ENCODE measurements at places on chromosomes 2 and 18.

- DNase-seq: no peak
Measured at GRCh38 chr18:11071300-11071699, 78.1 kb downstream of the PIEZO2 start.

DNA sequence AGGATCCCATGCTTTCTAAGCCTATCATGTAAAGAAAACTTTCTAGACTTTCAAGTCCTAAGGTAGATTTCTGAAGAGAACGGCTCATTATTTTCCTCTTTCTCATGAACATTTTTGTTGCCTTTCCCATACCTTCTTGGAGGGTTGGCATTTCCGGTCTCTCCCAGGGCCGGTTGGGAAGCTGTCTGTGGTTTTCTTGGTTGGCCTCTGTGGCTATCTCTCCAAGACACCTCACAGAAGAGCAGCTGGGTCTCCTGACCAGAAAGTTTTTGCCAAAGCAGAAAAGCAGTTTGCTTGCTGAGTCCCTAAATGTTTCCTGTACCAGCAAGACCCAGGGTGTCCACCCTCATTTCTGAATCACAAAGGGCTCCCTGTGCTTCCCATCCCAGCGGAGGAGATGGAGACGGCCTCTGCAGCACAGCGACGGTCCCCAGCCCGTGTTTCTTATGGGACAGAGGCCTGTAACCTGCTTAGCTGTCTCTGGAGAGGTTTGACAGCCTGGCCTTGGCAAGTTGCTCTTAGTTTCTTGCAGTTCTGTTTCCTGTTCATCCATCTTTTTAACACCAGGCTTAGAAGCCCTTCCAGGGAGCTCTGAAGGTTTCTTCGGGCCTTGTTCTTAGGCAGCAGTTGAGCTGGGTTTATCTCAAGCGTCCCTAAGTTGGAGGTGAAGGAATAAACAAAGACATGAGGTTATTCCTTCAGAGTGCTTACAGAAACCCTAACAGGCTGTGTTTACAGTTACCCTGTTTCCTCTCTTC, 39.8 kb downstream of the GREB1 start:
- DNase-seq: no peak

DNA sequence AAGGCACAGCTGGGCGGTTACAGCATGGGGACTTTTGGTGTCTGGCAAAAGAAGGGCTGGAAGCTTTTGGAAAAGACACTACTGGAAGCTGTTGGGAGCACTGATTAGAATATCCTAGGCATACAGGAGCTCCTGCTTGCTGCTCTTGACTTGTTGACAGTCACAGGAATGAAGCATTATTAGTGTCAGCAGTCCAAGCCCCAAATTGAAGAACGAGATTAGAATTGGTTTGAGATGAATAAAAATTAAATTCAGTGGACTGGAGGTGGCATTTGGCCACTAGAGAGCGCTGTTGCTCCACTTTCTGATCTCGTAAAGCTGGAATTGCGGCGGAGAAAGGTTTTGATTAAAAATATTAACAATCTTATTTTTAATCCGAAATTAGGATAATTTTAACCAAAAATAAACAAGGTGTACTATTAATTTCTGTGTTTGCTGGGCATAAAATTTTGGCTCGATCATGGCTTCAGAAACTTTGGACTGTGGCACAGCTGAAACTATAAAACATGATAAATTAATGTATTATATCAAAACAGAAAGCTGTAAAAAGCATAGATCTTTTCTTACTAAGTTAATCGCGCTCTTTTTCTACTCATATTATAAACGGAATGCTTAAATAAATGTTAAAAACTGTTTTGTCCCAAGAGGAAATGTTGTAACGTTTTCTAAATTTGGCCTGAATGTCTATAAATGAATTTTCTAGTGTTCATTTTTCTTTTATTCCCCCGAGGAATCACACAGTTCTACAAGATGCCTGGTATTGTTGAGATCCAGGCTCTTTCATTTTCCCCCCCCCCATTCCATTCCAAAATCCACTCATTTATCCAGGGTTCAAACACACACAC, 2.4 kb upstream of the HOXD8 start:
- DNase-seq: peak; percentile 80

DNA sequence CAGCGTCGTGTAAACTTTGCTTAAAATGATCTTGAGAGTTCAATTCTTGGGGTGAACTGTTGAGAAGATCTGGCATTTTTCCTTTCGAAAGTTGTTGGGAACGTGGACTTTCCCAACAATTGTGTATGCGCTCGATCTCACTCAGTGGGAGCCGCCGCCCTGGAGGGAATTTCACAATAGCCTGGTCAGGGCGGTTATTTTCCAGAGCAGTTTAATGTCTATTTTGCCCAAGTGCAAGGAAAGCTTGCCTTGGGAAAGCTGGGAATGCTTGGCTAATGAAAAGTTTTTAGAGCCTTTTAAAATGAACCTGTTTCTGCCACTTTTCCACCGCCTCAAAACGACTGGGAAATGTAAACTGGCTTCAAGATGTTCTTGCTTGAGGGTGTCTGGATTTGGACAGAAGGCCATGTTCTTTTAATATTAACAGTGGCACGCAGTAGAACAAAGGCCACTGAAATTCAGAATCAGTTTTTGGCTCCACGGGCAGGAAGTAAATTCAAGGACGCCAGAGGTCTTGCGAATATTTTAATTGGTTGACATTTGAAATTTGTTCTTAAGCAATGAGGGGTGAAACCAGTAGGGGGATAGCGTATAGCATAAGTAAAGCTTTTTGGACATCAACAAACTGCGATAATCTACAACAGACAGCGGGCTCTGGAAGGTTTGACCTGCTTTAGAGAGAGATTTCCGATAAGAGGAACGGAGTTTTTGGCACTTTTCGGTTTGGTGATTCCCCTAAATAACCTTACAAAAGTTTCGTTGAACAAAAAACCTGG, 1.2 kb downstream of the CFLAR start:
- DNase-seq: peak; percentile 90

GRCh38 chr2:101912545-101912944, 79.2 kb upstream of the IL1R2 start:
- DNase-seq: no peak

- no peak for DNase-seq
Measured at GRCh38 chr2:47206181-47206580, 51.1 kb upstream of the STPG4 start.

- peak; percentile 36 for DNase-seq
Measured at GRCh38 chr2:39160982-39161381, 40.1 kb upstream of the SOS1 start.

DNA sequence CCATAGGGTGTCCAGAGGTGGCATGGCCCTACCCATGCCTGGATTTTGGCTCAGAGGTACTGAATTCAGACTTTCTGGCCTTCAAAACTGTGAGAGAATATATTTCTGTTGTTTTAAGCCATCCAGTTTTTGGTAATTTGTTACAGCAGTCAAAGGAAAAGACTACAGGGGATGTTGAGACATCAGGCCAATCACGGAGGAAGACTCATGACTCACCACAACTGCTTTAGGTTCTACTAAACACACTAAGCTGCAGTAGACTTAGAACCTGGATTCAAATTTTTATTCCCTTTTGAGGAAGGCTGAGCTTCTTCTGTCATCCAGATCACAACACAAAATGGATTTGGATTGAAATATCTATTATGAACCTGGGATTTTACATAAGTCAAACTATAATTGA, 12.0 kb upstream of the C2orf66 start:
- peak; percentile 68 for DNase-seq

DNA sequence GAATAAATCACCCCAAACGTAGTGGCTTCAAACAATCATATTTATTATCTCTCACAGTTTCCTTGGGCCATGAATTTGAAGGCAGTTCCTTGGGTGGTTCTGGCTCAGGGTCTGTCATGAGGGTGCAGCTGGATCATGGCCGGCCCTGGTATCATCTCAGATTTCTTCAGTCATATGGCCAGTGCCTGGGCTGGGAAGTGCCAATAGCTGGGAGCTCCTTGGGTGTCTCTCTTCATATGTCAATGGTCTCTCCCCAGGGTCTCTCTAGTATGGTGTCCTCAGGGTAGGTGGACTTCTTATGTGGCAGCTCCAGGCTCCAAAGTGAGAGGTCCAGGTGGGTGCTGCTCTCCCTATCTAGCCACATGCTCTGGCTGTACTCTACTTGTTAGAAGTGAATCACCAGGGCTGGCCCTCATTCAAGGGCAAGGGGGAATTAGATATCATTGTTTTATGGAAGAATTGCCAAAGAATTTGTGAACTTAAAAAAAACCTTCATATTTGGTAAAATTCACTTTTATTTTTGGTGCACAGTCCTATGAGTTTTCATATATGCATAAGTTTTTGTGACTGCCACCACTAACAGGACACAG, 15.4 kb downstream of the FHOD3 start:
- DNase-seq: peak; percentile 26

DNA sequence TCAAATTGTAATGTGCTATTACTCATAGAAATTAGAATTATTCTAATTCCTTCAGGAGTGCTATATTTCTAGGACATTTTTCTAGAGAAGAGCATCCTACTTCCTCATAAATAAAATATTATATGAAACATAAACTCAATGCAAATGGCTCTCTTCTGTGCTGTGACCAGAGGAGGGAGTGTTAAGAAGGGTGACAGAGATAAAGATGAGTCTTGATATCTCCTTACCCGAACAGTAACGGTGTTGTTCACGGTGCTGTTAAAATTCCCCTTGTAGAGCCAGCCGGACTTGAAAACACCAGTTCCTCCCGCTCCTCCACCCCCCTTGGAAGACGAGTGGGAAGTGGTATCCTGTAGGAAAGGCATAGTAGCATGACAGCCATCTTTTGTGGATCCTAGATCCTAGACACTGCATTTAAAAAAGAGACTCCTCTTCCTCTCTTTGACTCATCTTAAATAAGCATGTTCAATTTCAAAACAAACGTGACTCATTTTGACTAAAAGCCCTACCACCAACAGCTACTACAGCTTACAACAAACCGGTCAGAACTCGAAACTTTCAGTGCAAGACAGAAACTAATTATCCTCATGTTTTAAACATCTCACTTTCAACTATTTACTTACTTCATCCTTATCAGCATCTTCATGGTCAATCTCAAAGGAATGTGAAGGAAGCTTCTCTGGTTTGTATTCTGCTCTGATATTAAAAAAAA, 156.3 kb downstream of the DOCK10 start:
- DNase-seq: peak; percentile 92

GRCh38 chr18:73927496-73927895, 220.1 kb downstream of the FBXO15 start:
- DNase-seq: no peak

GRCh38 chr2:17822445-17823117, 6.3 kb downstream of the MSGN1 start:
- DNase-seq: no peak

- DNase-seq: no peak
Measured at GRCh38 chr2:160687629-160688028, 194.0 kb upstream of the RBMS1 start.

GRCh38 chr2:217249121-217250012, 389.5 kb upstream of the TNP1 start:
- no peak for DNase-seq

DNA sequence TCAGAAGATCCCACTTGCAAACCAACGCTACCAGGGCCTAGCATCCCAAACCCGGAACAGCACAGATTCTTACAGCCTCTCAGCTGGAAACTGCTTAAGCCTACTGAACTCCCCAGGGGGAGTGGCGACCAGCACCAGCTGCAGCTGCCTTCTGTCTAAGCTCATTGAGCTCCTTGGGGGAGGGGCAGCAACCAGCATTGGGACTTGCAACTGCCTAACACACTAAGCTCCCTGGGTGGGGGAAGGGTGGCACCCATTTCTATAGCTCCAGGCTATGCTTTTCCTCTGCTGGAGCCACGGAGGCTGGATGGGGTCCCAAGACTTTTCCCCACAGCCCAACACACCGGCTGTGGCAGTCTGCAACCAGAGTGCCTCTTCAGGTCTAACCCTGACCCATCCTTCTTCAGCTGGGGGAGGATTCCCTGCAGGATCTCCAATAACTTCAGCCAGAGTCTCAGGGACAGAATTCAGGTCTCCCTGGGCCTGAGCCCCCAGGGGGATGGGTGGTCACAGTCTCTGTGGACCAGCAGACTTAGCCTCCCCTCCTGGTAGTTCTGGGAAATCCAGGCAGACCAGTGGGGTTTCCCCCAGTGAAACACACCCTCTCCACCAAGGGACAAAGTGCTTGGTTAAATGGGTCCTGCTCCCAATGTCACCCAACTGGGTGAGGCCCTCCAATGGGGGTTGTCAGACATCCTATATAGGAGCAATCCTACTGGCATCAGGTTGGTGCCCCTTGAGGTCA, 45.9 kb upstream of the ITGA4 start:
- no peak for DNase-seq

DNA sequence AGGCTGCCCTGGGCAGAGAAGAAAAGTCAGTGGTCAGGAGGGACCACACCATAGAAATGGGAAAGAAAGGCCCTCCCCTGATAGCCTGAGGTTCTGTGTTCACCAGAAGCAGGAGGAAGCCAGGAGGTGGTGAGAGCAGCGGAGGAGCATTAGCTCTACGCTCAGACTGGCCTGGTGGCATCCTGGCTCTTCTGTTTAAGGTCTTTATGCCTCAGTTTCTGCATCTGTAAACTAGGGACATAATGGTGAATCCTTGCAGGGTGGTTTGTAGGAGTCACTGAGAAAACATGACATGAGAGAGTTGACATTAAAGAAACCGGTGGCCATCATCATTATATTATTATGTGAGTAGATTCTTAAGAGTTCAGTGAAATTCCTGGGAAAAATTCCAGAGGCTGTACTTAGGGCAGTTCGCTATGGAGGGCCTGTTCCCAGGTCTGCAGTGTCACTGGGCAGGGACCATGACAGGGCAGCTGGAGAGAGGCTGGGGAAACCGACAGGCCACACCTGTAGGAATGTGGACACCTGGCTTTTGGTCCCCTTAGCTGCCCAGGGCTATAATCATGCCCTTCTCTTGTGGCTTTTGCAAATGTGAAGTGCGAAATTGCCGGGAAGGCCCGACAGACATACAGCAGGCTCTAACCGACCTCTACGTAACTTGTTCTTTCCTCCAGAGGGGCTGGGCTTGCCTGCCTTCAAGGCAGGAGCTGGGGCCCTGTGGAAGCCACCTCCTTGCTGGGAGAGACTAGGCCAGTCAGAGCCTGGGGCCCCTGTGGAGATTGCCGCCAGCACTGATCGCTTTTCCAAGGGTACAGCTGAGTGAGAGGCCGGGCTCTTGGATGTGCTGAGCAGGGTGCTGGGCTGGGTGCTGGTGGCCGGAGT, 31.0 kb downstream of the GLI2 start:
- no peak for DNase-seq

GRCh38 chr2:115596659-115597375, 1154.4 kb downstream of the DPP10 start:
- DNase-seq: no peak

DNA sequence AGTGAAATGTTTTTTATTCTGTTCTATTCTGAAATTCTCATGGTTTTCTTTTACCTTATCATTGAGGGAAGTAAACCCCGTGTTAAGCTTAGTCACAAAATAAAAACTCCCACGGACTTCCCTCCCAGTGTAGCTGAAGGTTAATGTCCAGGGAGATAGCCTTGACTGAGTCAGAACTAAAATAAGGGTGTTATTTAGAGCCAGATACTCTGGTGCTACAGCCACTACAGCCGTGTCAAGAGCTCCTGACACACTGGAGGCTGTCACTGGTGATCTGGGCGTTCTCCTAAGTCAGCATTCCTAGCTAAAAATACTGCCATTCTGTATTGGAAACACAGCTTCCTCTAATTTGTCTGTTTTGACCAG, 82.0 kb upstream of the RANBP2 start:
- peak; percentile 93 for DNase-seq

- peak; percentile 69 for DNase-seq
Measured at GRCh38 chr2:7673853-7674252, 756.6 kb downstream of the RNF144A start.

Measured in GM23248 (cell line).